Stimulated activated naive CD4-positive, alpha-beta T cell treated with Interleukin-2 at 50 U/mL for 16 hours (primary cell): ENCODE measurements at places on chromosomes 6 and 20.
A peak's percentile ranks its signal among the peaks of the same experiment; 100 is the strongest.

- no peak for DNase-seq
Observed at GRCh38 chr20:31494131-31494530, 19.0 kb downstream of the REM1 start.

DNA sequence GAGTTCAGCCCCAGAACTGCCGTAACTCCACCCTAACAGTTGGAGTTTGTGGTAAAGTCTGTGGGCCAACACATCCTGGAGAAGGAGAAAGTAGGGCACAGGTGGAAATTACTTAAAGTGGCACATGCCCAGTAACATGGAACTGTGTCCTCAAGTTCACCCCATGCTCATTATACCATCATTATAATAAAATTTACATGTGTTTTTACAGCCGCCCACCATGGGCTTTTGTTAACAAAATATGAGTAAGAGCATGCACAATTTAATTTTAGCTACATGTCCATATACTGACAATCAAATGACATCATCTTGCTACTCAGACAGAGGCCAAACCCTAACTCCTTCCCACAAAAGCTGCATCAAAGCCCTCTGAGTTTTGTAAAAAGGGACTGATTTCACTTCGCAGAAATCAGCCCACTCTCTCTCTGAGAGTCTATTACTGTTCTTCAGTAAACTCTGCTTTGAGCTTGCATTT is 17.3 kb upstream of the ELOVL4 start:
- no peak for DNase-seq

DNA sequence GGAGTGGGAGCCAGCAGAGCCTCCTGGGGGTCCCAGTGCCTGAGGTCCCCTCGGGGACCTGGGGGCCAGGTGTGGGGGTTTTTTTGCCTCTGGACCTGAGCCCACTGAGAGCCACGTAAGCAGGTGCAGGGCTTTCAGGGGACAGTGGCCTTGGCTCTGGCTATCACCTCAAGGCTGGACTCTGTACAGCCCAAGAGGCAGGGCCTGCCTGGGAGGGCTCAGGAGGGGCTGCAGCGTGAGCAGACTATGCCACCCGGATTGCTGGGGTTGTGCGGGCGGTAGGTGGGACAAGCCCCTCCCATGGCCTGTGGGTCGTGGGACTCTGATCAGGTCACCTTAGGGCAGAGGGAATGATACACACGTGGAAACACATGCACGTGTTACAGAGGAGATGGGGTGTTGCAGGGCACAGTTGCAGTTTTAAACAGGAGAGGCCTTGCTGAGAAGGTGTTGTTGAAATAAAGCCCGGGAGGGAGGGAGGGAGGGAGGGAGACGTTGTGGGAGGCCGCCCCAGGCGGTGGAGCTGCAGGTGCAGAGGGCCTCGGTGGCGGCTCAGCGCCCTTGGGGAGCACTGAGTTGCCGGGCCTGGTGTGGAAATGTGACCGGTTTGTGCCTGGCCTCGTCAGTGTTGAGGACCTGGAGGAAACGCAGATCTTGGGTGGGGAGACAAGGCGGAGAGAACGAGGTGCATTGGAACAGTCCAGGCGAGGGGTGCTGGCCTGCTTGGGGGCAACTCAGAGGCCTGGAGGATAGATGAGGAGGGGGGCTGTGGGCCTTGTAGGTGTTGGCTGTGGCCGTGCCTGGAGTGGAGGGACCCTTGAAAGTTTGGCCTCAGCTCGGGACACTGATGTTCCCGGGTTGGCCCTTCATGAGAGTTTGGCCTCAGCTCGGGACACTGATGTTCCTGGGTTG is 2.3 kb downstream of the TCEA2 start:
- DNase-seq, result no peak

DNA sequence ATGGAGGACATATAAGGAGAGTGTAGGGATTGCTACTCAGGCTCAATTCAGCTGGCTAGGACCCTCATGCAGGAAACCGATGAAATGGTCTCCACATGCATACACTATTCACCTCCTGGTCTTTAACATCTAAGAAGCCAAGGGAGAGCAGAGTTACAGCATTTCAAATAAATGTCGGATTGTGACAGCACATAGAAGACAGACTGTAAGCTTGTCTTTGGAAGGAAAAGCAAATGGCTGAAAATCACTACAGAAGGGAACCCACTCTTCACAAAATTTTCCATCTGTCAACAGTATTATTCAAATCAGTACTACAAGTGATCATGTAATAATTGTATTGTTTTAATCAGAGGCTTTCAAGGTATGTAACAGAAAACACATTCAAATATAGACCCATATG is 72.9 kb downstream of the ATG5 start:
- DNase-seq, result no peak

GRCh38 chr20:2691127-2691526 is 1.5 kb upstream of the EBF4 start:
- DNase-seq, result no peak

DNA sequence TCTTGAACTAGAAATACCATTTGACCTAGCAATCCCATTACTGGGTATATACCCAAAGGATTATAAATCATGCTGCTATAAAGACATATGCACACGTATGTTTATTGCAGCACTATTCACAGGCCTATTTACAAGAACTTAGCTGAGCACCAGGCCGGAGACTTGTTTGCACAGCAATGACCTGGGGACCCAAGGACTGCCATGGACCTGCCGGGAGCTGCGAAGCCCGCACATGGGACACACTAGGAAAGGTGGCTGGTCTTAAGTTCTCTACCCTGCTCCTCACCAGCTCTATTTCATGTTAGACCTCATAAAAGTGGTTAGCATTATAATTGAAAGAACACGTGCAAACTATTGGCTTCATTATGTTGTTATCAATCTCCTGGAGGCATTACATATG is 70.4 kb upstream of the CST7 start:
- DNase-seq, result no peak

DNA sequence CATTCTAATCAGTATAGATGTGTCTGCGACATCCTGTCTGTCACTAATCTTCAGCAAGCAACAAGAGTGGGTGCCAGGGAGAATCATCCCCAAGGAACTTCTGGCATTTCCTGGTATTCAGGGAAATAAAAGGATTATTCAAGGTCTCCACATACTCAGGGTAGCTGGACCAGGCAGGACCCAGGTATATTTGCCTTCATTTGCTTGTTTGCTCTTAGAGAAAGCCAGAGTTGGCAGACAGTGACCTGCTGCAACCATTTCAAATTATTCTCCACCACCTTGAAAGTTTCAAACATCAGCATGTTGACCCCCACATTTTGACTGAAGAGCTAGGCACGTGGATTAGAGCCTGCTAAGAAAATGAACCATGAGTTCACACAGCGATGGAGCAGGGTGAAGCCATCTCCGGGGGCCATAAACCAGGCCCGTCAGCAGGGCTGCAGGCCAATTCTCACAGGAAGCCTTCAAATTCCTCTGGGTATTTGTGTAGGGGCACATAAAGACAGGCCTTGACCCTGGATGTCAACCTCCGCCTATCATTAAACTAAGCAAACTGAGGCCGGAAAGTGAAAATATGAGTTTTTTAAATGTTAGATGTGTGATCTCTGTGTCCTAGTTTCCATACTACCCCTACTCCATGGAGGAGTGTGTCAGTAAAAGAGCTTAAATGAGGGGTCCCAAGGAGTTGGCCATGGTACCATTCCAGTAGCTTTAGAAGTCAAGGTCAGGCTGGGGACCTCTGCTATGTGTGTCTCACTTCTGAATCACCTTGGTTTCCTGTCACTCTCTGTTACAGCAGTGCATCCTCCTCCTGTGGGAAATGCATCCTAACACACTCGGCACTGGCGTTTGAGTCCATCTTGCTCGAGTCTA is 32.9 kb downstream of the TRAM2 start:
- no peak for DNase-seq

GRCh38 chr6:127247114-127248096 is 19.3 kb upstream of the RNF146 start:
- DNase-seq, result no peak

DNA sequence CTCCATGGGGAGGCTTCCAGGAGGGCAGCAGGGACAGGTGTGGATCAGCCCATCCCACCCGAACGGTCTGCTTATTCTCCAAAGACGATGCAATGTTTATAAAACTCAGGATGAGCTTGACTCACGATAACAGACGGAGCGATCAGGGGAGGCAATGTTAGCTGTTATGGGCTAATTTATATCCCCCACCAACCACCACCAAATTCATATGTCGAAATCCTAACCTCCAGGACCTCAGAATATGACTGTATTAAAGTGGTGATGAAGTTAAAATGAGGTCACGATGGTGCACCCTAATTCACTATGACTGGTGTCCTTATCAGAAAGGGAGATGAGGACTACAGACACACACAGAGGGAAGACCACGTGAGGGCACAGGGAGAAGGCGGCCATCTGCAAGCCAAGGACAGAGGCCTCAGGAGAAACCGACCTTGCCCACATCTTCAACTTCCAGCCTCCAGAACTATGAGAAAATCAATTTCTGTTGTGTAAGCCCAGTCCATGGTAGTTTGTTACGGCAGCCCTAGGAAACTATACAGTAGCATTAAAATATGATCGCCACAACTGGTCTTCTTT is 7.0 kb downstream of the ADTRP start:
- DNase-seq, result no peak

GRCh38 chr6:125798734-125799508 is 8.2 kb downstream of the NCOA7 start:
- DNase-seq, result no peak

- no peak for DNase-seq
Observed at GRCh38 chr6:124131259-124131658, 327.6 kb downstream of the NKAIN2 start.

GRCh38 chr20:55515832-55516231 is 489.5 kb downstream of the CBLN4 start:
- no peak for DNase-seq

DNA sequence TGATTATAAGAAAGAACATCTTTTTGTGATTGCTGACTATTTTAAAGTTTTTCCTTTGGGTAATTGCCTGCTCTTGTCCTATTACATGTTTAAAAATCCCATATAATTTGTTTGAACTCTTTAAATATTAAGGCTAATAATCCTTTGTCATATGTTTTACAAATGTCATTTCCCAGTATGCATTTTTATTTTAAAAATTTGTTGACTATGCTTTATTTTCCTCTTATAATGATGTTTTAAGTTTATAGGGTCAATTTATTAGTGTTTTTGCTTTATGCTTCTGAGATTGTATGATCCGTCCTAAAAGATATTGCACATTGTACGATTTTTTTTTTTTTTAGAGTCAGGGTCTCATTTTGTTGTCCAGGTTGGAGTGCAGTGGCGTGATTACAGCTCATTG is 297.2 kb downstream of the RNF144B start:
- no peak for DNase-seq

DNA sequence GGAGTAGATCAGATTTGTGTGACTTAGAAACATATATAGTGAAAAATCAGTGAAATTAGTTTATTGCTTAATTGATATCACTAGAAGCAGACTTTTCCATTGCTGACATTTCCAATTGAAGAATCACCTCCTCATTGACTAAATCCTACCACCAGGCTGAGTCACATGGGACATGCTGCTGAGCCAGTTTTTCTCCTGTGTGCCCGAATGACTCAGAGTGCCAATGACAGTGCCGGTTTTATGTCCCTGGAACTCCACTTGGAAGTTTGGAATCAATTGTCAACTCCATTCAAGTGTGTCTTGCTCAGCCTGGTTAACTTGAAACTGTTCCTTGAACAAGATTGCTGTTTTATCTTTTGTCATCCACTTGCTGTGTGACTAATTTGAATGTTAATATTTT is 316.1 kb upstream of the PRDM1 start:
- DNase-seq, result no peak

DNA sequence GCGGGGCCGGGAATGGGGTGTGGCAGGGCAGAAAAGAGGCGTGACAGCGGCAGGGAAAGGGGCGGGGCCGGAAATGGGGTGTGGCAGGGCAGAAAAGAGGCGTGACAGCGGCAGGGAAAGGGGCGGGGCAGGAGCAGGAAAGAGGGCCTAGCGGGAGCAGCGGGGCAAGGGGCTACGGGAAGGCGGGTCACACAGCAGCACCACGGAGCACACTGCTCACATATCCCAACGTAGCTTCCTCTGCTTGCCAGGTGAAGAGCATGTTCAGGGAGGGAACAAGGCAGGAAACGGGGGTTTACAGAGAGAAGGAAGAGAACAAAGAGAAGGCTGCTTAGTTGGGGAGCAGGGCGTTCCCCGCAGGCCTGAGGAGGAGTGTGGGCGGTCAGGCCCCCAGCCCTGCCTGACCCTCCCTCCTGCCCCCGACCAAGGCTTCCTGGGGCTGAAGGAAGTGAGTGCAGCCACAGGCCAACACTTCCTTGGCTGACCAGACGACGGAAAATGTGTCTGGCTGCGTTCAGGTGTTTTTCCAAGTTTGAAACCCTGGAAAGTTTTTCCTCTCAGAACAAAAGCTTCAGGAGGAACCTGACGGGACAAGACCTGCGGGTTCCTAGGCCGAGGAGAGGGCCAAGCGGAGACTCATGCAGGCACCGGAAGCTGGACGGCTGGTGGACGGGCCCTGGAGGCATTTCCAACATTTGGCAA is 13.8 kb downstream of the UCKL1 start:
- DNase-seq, result peak; percentile 72

DNA sequence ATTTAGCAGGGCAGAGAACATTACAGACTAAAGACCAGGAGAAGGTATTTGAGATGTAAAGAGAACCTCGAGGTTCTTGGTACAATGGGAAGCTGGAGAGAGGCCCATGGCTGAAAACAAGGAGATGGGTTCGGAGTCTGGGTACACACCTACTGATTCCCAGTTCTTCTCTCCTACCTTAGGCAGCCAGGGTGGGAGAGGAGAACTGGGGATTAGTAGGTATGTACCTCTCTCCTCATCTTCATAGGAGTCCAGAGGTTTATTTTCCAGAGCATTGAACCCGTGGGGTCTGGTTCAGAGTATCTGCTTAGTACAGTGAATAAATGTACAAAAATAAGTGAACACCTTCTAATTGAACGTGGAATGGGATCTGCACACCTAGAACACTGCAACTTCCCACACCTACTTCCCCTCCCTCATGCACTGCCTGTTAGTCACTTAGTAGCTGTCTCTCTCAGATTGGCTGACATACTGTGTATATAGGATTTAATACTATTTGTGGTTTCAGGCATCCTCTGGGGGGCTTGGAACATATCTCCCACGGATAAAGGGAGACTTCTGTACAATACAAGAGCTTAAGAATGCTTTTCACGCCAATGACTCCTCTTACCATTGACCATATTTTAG is 23.5 kb upstream of the NUP153 start:
- no peak for DNase-seq

DNA sequence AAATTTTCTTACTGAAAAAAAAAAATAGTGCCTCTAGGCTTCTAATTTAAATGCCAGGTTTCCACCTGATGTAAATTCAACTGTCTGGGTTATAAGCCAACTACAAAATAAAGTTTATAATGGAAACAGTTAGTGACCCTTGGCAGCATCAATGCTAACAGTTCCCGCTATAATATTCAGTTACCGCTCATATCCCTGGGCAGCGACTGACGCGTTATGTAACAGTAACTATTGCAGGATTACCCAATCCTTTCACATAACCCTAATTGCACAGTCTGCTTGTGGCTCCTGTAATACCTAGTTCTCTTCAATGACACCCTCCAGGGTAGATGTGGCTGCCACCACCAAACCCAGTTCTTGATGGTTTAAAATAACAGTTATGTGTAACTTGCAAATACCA is 208.6 kb downstream of the MOXD1 start:
- no peak for DNase-seq

DNA sequence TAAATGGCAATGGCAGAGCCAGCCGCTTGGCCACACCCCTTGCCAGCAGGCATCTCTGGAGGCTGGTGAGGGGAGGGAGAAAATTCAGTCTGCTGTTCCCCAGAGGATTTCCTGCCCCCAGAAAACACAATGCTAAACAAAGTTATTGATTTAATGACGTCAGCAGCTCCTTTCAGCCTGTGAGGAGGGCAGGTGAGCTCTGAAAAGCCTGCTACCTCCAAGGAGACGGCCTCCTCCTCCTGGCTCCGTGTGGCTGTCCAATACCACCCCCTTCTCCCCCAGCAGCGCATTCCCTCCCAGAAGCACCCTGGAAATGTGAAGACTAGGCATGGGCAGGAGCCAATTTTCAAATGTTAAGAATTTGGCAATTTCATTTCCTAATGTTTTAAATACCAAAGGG is 393.1 kb downstream of the ZFAND3 start:
- no peak for DNase-seq
